ENCODE measurements at places on chromosomes 3 and 15. TPM values are rescaled to one million over a fixed set of nuclear protein-coding genes. Genes with fewer than 3 reads are reported as not detected.

GOLGA8M gene
- total RNA-seq, result 0.78 TPM

GOLGA8J gene
- not detected for total RNA-seq

GRCh38 chr3:42290966-42291714 is 25.2 kb upstream of the CCK start:
- DNase-seq, result no peak

GRCh38 chr15:31338879-31339557 is 12.4 kb downstream of the KLF13 start:
- peak; percentile 40 for DNase-seq
